ENCODE measurements at places on chromosomes 7 and 10. TPM values are rescaled to one million over a fixed set of nuclear protein-coding genes. Genes with fewer than 3 reads are reported as not detected.

Gene NRF1
- total RNA-seq, result 23.9 TPM

Gene FAM241B
- total RNA-seq, result not detected

Gene CLEC5A
- 0.16 TPM for total RNA-seq

Gene ODAD2
- total RNA-seq, result 2.7 TPM

Gene SLC16A12
- 4.2 TPM for total RNA-seq

Gene PANK1
- total RNA-seq, result 11.6 TPM

Gene CISD1
- 22.9 TPM for total RNA-seq

Gene WNT8B
- total RNA-seq, result 0.11 TPM

Gene STAG3
- 0.90 TPM for total RNA-seq

Gene CLEC2L
- total RNA-seq, result 0.32 TPM

Gene AGAP9
- total RNA-seq, result 7.6 TPM

Gene MACC1
- total RNA-seq, result 7.1 TPM

Gene NPY4R
- total RNA-seq, result 0.16 TPM

Gene UTF1
- not detected for total RNA-seq

Gene AS3MT
- 4.1 TPM for total RNA-seq

Gene EIF5AL1
- 0.11 TPM for total RNA-seq

Gene SUN3
- not detected for total RNA-seq

Gene AQP1
- 70.9 TPM for total RNA-seq

Gene UCN3
- not detected for total RNA-seq

Gene ELN
- 483 TPM for total RNA-seq

Gene MRLN
- total RNA-seq, result 5.7 TPM
